GM18507 (cell line): ENCODE measurements at places on chromosomes 13 and 19.
A peak's percentile ranks its signal among the peaks of the same experiment; 100 is the strongest.

GRCh38 chr13:32159137-32159869, 127.7 kb downstream of the FRY start:
- DNase-seq = no peak

DNA sequence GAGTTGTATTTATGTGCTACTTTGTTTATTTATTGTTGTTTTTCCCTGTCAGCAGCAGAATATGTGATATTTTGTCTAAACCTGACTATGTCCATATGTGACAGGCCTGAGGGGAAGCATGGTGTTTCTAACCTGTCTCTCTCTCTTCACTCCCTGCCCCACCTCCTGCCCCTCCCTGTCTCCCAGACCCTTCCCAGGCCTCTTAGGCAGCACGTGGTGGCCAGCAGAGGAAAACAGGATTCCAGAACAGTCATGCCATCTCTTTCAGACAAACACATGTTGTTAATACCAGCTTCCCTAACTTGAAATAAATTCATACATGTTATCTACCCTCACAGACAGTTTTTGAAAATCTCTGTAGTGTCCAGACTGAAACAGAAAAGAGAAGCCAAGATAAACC, 31.0 kb upstream of the ATP11A start:
- DNase-seq = no peak

DNA sequence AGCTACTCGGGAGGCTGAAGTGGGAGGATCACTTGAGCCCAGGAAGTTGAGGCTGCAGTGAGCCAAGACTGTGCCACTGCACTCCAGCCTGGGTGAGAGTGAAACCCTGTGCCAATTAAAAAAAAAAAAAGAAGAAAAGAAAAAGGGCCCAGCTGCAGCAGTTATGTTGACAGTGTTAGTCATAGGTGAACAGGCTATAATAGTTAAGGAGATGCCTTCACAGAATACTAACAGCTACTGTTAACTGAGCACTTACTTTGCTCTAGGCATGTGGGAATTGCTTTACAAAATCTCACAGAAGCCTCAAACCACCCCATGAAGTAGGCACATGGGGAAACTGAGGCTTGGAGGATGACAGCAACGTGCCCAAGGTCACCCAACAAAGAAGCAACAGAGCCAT, 3.9 kb downstream of the FBXO17 start:
- no peak for DNase-seq

DNA sequence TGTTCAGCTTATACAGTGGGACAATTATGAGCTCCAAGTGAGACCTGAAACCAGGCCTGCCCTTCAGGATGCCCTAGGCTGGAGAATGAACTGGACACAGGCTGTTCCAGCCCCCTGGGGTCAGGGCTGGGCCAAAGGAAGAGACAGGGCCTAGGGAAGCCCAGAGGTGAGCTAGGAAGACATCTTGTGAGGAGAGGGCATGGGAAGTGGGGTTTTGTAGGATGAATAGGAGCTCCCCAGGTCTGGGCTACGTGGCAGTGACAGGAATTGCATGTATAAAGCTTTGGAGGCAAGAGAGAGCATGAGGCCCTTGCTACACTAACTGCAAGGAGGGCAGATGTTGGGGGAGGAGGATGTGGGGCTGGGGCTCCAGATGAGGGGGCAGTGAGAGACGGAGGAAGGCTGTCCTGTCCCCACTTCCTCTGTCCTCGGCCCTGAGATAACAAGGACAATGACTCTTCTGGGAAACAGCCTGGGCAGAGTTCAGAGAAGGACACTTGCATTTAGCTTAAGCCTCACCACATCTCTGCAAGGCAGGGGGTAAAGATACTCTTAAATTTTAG, 1.5 kb upstream of the TBXA2R start:
- DNase-seq = no peak

GRCh38 chr19:45739498-45740439, 6.5 kb downstream of the MEIOSIN start:
- no peak for DNase-seq

DNA sequence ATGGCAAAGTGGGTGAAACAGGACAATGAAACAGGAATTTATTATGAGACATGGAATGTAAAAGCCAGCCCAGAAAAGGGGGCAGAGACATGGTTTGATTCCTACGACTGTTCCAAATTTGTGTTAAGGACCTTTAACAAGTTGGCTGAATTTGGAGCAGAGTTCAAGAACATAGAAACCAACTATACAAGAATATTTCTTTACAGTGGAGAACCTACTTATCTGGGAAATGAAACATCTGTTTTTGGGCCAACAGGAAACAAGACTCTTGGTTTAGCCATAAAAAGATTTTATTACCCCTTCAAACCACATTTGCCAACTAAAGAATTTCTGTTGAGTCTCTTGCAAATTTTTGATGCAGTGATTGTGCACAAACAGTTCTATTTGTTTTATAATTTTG, 8.6 kb downstream of the CLN5 start:
- DNase-seq = no peak

DNA sequence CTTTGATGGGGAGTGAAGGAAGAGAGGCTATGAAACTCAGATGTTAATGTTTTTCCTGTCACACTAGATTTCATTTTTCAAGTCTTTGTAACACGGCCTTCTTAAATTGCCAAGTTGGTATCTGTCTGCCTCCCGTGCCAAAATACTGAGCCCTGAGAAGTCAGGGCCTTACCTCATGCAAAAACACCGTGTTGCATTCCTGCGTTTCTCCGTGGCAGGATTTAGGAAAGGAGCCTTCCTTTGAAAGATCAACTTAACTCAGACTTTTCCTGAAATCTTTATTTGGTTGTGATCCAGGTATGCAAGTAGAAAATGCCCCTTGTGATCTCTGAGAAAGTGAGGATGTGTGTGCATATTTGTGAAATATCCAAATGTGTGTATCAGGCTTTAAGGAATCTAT, 1291.0 kb upstream of the SLC10A2 start:
- no peak for DNase-seq

GRCh38 chr13:68081061-68081460, 850.9 kb upstream of the PCDH9 start:
- DNase-seq = no peak

- DNase-seq = no peak
Measured at GRCh38 chr13:77492982-77493381, 42.5 kb upstream of the SCEL start.

DNA sequence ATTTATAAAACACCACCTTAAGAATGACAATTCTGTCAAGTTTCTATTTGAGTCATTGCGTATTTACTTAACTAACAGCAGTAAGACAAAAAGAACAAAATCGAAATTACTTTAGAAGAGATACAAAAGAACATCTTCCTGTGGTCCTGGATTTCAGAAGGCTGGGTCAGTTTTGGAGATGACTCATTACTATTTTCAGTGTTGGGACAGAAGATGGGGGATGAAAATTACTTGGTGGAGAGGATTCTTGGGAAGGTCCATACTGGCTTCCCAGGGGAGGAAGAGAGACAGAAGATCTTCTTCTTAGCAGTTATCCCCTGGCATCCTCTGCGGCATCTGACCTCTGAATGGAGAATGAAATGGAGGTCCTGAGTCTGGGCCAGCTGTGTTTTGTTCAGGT, 33.5 kb upstream of the CSNK1A1L start:
- DNase-seq = no peak

- DNase-seq = peak; percentile 18
Measured at GRCh38 chr19:13463296-13463695, 43.0 kb downstream of the CACNA1A start.

DNA sequence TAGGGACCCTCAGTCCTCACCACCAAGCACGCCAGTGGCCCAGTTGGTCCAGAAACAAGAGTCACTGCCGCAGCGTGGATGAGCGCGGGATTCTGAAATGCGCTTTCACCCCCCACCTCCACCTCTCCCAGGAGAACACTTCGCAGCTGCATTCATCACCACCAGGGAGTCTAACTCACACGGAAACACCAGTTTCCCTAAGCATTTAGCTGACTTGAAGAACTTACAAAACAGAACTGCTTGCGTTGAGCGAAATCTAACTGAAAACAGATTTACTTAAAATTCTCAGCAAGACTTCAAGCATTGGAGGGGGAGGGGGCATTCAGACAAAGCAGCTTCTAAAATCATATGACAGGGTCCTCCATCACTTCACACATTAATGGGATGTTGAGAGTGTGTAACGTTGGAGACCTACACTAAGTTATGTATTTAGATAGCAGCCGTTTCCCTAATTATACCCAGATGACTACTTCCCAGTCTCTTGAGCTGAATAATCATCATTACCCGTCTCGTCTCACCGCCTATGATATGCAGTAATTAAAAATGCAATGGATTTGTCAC, 258.2 kb upstream of the IRS2 start:
- DNase-seq = no peak

DNA sequence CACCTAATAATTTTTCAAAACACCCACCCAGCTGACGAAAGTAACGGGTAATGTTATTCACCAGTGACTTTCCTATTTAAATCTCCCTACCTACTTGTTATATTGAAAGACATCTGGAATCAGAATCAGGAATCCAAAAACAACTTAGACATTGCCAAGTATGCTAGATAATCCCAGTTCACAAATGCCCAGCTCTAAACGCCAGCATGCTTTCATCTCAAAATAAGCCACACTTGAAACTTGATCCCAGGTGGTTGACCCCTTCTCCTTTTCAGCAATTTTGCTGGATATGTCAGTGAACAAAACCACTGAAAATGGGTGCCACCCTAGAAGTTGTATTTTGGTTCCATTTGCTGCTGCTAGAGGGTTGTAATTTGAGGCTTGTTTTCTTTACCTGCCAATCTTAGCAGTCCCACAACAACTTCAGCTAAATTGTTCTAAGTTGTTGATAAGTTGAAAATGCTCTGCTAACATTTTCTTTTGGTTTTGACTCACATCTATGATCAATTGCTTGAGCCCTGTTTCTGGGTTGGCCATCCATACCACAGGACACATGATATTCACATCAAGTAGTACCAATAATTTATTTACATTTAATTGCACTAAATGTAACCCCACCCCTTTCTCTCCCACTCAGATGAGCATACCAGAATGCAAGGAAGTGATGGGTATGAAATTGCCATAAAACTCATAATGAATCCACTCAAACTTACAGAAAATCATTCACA, 66.4 kb downstream of the DCT start:
- no peak for DNase-seq

DNA sequence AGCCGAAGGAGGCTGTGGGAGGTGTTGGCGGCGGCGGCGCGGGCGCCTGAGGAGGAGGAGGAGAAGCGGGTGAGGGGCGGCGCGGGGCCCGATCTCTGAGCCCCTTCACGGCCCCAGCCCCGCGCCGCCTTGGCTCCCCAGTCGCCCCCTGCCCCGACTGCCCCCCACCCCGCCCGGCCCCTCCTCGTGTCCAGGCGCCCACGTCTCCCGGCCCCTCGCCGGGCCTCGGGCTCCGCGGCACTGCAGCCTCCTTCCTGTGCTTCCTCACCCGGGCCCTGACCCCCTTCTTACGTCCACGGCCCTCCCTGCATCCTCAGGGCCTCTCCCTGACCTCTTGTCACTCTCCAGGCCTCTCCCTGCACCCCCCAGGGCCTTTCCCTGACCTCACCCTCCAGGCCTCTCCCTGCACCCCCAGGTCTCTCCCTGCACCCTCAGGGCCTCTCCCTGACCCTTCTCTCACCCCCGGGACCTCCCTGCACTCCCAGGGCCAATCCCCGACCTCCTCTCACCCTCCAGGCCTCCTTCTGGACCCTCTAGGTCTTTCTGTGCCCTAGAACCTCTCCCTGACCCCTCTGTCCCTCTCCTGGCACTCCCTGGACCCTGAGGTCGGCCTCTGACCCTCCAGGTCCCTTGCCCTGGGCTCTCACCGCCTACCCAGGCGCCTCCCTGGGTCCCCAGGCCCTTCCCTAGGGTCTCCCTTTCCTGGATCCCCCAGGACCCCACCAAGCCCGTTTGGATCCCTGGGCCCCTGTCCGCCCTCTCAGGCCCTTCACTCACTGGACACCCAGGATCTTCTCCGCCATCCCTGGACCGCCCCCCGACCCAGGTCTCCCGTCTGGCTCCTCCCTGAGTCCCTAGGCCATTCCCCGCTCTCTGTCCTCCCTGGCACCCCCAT, 460 bp downstream of the KMT5C start:
- DNase-seq = no peak

GRCh38 chr19:519449-519865, 12.1 kb upstream of the CDC34 start:
- no peak for DNase-seq

DNA sequence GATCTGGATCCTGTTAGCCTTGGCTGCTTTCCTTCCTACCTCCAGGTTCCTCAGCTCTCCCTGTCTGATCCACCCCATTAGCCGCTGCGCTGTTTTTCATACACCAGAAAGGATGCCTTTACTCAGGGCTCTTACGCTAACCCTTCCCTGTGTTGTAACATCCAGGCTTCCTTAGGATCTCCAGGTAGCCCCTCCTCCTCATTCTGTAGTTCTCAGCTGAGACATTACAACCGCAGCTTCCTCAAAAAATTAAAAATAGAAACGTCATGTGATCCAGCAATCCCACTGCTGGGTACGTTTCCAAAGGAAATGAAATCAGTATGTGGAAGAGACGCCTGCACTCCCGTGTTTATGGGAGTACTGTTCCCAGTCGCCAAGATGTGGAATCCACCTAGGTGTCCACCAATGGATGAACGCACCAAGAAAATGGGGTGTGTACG, 18.4 kb upstream of the MYADM start:
- DNase-seq = no peak

DNA sequence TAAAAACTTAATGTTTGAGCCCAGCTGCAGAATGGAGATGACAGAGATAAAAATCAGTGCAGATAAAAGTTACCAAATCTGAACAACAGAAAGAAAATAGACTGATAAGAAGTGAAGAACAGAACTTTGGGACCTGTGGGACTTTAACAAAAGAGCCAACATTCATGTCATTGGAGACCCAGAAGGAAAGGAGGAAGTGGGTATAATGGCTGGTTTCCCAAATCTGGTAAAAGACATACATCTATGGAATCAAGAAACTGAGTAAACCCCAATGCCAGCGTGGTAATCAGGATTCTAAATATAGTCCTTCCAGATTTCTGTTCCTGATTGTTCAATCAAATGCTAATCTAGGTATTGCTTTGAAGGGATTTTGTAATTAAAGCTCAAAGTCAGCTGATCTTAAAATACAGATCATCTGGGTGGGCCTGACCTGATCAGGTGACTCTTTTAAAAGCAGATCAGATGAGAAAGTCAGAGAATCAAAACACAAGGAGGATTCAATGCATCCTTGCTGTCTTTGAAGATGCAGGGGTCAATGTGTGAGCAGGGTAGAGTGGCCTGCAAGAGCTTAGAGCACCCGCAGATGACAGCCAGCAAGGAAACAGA, 25.3 kb upstream of the CEACAM20 start:
- no peak for DNase-seq
